ENCODE measurements at places on chromosomes 1 and 21. TPM values are rescaled to one million over a fixed set of nuclear protein-coding genes. Genes with fewer than 3 reads are reported as not detected.

The NBPF26 gene
- total RNA-seq, result 13.1 TPM

The ELF3 gene
- 0.31 TPM for total RNA-seq

The PRR9 gene
- not detected for total RNA-seq

DNA sequence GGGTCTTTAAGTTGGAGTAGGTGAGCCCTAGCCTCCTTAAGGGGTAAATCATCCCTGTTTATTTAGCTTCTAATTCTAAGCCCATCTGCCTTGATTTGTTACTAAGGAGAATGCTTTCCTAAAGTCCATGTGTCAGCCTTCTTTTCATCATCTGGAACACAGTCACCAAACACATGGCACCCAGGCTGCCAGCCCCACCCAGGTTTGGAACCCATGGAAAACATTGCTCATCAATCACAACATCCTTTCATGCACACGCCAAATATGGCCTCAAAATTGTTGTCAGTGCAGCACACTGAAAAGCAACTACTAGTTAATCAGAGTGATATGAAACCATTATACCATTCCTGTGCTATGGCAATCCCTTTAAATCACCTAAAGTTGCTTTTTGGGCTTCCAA lies 386.7 kb upstream of the ESRRG start:
- DNase-seq, result no peak

DNA sequence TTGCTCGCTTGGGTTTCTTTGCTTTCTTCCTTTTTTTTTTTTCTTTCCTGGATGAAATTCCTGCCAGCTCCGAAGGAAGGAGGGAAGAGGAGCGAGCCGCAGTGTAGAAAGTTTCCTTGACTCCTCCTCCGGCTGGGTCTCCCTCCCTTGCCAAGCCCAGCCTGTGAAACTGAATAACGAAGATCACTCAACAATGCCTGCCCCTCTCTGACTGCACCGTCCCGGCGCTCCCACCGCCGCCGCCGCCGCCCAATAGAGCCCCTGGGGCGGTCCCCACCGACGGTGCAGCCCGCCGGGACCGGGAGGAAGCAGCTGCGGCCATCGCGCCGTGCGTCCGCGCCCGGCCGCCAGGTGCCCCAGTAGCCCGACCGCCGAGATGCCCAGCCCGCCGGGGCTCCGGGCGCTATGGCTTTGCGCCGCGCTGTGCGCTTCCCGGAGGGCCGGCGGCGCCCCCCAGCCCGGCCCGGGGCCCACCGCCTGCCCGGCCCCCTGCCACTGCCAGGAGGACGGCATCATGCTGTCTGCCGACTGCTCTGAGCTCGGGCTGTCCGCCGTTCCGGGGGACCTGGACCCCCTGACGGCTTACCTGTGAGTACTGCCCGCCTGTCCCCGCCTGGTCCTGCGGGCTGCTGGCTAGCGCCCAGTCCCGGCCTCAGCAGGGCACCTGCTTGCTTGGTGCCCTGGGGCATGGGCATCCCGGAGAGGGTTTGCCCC lies at the start of gene LGR6:
LGR6 (plus strand) TSS at position 186 of the 714 bp plus-strand sequence; CDS start at position 377, 191 bp downstream.
- no peak for DNase-seq

- DNase-seq, result no peak
These were observed 23.3 kb downstream of the SLC6A17 start for GRCh38 chr1:110173466-110174105.

DNA sequence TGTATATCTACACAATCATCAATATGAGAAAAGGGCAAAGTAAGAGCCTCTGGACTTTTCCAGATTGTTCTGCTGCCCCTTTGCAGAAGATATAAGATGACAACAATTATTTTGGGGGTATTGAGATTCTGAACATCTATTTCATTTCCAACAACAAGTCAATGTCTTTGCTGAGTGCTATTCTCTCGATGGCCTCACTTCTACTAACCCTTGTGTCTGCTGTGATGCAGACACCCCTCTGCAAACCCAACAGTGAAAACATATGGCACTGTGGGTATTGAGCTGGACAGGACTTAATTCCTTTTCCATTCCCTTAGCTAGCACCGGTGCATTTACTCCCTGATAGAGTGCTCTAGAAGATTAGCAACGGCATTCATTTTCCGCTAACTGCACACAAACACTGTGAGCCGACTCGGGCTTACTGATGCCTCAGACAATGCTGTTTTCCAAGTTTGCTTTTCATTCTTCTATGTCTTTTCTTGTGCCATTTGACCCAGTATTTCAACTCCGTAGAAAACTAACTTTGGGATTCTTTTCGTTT lies 33.4 kb upstream of the SMYD2 start:
- DNase-seq, result no peak

Measured in occipital lobe (tissue), 3 donors.